ENCODE measurements at places on chromosomes 6 and 20.

- DNase-seq: no peak
Observed at GRCh38 chr20:45318386-45318939, 10.4 kb upstream of the MATN4 start.

DNA sequence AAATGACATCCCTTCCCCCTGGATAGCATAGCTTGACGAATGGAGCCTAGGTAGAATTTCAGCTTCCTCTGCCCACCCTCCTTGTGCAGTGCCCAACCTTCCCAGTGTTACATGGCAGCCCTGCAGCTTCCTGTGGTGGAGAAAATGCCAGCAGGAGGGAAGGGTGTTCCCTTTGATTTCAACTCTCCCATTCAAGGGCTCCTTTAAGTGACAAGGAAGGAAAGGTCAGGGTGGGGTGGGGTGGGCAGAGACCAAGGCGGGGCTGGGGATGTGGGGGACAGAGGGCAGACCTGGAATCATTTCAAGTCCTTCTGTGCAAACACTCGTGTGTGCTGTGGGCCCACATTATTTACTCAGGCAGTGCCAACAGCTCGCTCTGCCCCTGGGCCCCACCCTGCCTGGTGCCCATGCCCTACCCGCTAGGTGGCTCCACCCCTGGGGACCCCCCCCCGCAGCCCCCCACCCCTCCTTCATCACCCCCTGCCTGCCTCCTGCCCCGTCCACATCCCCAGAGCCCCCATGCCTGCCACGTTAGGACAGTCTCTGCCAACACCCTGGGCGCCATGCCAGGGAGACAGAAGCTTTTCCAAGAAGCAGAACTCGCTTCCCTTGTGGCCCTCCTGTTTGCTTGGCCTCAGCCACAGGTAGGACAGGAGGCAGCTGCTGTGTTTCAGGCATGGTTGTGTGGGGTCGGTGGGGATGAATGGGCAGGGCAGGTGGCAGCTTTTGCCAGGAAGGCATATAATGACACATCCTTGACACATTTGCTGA lies 9.4 kb downstream of the SPDEF start:
- DNase-seq: no peak

GRCh38 chr6:79498842-79499241 lies 38.4 kb downstream of the LCA5 start:
- no peak for DNase-seq

DNA sequence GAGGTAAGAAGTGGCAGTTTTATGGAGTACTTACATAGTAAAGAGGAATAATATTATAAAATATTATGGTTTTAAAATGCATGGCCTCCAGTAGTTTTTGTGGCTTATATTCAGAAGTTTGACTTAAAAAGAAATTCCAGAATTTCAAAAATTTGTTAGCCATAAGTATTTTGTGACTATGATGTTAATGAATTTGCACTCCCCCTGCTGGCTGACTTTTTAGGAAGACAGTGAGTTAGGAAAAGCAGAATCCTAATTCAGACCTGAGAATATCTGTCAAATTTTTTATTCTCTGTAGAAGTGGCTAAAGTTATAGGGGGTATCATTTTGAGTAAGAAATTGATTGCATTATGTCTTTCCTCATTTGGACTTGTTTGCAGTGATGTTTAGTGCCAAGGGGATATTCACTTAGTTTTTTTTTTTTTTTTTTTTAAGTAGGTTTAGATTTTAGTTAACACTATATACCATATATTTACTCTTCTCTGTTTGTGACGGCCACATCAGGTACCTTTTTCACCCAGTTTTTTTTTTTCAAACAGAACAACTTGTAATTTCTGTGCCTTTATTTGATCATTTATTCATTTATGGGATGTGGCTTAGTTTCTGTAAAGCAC lies 40.8 kb downstream of the ZFAND3 start:
- no peak for DNase-seq

DNA sequence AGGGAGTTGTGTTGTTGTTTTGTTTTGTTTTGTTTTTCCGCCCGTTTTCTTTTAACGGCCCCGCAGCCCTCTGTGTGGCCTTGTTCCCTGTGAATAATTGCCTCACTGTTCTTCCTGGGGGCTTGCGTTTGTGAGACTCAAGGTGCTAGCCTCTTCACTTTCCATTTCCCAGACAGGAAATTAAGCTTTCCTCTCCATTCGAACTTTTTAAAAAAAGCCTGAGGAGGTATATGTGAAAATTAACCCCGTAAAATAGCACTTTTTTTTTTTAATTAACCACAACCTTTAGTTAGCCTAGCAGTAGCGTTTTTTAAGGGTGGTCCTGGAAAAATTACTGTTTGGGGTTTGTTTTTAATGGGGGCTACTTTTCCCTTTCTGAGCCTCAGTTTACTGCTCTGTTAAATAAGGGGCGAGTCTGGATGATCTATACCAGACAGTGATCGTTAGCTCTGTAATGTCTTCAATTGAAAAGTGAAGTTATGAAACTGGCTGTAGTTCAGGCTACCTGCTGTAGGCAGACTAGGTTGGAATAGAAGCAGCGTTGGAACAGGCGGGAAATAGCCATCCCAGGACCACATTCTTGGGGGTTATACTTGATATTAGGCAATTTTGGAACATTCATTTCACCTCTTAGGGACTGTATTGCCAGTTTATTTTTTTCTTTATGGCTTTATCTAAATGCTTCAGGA lies 1.7 kb downstream of the STX16 start:
- no peak for DNase-seq

GRCh38 chr6:108193131-108193530 lies 27.3 kb downstream of the NR2E1 start:
- DNase-seq: no peak

GRCh38 chr6:9801249-9801754 lies 613.6 kb downstream of the TFAP2A start:
- DNase-seq: no peak

- DNase-seq: no peak
Observed at GRCh38 chr6:16766043-16766536, 4.8 kb upstream of the ATXN1 start.

- no peak for DNase-seq
Observed at GRCh38 chr20:64053841-64054661, 4.6 kb upstream of the SOX18 start.

DNA sequence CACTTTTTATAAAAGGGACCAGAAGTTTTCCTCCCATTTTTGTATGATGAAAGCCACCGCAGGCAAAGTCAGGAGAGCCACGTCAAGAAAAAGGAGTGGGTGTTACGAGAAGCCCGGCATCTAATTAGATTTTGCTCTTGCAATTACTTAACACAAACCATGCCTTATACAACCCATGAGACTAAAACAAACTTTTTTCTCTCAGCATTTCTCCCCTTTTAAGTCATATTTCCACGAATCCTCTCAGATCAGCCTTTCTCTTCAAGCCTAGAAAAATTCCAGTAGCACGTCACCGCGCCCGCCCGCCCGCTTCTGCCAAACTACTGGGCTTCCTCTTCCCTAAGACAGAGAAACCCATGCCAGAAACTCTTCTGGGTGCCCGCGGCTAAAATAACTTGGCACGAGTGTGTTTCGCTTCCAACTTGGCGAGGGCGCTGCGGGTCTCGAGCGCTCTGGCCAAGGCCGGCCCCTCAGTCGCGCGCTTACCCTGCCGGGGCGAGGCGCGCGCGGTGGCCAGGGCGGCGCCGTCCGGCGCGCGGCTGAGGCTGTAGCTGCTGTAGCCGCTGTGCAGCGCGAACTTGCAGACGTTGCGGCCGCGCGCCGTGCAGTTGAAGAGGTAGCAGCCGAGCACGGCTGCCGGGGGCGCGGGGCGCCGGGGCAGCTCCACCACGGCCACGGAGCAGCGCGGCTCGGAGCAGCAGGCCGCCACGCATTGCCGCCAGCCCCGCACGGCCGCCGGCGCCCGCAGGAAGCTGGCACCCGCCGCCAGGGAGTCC lies 1.0 kb downstream of the LRP11 start:
- DNase-seq: peak; percentile 84

GRCh38 chr6:167791091-167791779 lies 35.5 kb upstream of the AFDN start:
- DNase-seq: no peak

DNA sequence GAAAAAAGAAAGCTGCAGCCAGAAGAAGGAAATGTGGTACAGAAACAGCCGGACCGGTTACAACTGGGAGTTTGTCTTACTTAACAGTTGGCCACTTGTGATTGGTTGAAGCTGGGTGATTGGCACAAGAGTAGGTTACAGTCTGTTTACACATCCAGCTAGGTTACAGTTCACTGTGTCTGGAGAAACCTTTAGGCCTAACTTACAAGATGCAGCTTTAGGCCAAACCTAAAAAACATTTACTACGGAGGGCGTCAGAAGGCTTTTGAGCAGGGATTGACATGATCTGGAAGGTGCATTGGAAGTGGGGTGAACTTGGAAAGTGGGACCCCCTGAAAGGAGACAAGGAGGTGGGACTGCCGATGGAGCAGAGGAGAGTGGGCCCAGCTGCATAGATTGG lies 122.3 kb downstream of the BANF2 start:
- DNase-seq: no peak

- no peak for DNase-seq
Observed at GRCh38 chr20:36320261-36320897, 14.2 kb downstream of the DLGAP4 start.

GRCh38 chr6:21907291-21907690 lies 313.7 kb downstream of the SOX4 start:
- DNase-seq: no peak

GRCh38 chr20:35883778-35884540 lies 70.3 kb downstream of the SCAND1 start:
- peak; percentile 56 for DNase-seq
